ENCODE measurements at places on chromosomes 7 and 10.

GRCh38 chr7:18978108-18978495 lies 139.3 kb downstream of the TWIST1 start:
- H3K27ac ChIP-seq: no peak overlapping the region
- no peak overlapping the region for H3K4me3 ChIP-seq
- DNase-seq: no peak
- H3K36me3 ChIP-seq: no peaks in the 10 kb centered on the region
- H3K4me1 ChIP-seq: no peaks in the 10 kb centered on the region

- peaks cover 41% of the 10 kb centered on the region for H3K4me1 ChIP-seq
- no peaks in the 10 kb centered on the region for H3K36me3 ChIP-seq
- DNase-seq: no peak
- H3K4me3 ChIP-seq: no peak overlapping the region
- H3K27ac ChIP-seq: no peak overlapping the region
Observed at GRCh38 chr10:101216207-101217043, 12.8 kb downstream of the LBX1 start.

- no peak overlapping the region for H3K4me3 ChIP-seq
- H3K36me3 ChIP-seq: no peaks in the 10 kb centered on the region
- H3K4me1 ChIP-seq: peaks cover 2% of the 10 kb centered on the region
- H3K27ac ChIP-seq: no peak overlapping the region
- no peaks in the 10 kb centered on the region for H3K27me3 ChIP-seq
Observed at GRCh38 chr10:101140084-101140949, 9.2 kb downstream of the TLX1 start.

DNA sequence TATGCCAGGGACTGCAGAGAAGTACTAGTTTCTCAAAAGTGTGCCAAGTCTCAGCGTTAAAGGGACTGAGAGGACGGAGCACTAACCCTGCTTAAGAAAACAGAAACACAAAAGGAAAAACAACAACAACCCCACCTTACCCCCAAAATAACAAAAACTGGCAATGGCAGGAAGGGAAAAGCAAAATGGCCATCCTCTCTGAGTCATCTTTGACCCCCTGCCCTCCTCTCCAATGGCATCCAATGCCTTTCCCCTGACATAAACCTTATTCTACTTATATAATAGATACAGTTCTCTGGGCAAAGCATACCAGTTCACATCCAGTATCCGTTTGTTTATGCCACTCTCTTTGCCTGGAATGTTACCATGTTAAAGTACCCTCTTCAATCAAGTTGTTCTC lies 1.6 kb downstream of the POLR1F start:
- H3K4me1 ChIP-seq: no peaks in the 10 kb centered on the region
- H3K27ac ChIP-seq: no peak overlapping the region
- H3K4me3 ChIP-seq: no peak overlapping the region
- no peaks in the 10 kb centered on the region for H3K36me3 ChIP-seq
- H3K27me3 ChIP-seq: no peaks in the 10 kb centered on the region

- no peak overlapping the region for H3K27ac ChIP-seq
- H3K36me3 ChIP-seq: no peaks in the 10 kb centered on the region
- H3K4me1 ChIP-seq: no peaks in the 10 kb centered on the region
- DNase-seq: no peak
- H3K27me3 ChIP-seq: no peaks in the 10 kb centered on the region
Observed at GRCh38 chr7:110786328-110786965, 304.5 kb upstream of the LRRN3 start.

- H3K27me3 ChIP-seq: no peaks in the 10 kb centered on the region
- H3K36me3 ChIP-seq: no peaks in the 10 kb centered on the region
- H3K4me3 ChIP-seq: no peak overlapping the region
- no peak for DNase-seq
- H3K27ac ChIP-seq: no peak overlapping the region
- no peaks in the 10 kb centered on the region for H3K4me1 ChIP-seq
Observed at GRCh38 chr10:115941361-115941771, 331.6 kb downstream of the GFRA1 start.
